Fibroblast of lung (primary cell): ENCODE measurements at places on chromosomes 3 and 15. TPM values are rescaled to one million over a fixed set of nuclear protein-coding genes. Genes with fewer than 3 reads are reported as not detected.

The SCAANT1 gene
- 1.7 TPM in 1 of 2 replicates, not detected in the other for total RNA-seq

DNA sequence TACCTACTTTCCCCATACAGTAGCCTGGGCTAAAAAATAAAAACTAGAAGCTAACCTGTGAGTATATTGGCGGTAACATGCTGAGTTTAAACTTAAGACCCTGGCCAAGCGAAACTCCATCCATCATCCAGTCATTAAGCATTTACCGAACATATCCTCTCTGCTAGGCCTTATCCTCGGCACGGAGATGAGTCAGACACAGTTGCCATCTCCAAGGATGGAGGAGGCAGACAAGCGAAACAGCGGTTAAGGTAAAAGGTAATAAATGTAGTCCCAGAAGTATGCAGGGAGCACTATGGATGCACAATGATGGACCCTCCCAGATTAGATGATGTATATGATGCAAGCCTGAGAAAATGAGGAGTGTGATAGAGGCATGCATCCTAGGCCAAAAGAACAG is 143.6 kb downstream of the RYR3 start:
- no peak for DNase-seq

GRCh38 chr15:67134067-67134838 is 68.9 kb downstream of the SMAD3 start:
- DNase-seq: no peak

The CHMP2B gene
- 20.6 and 21.6 TPM in 2 replicates for total RNA-seq
